Activated naive CD8-positive, alpha-beta T cell treated with anti-CD3 and anti-CD28 coated beads, Interleukin-2, amount 10 ng/mL, durations not matched to agents 7 days and 5 days (primary cell): ENCODE measurements at places on chromosomes 3 and 15. TPM values are rescaled to one million over a fixed set of nuclear protein-coding genes. Genes with fewer than 3 reads are reported as not detected.

- H3K27me3 ChIP-seq, result peaks cover 9% of the 10 kb centered on the region
- H3K4me1 ChIP-seq, result no peaks in the 10 kb centered on the region
- H3K4me3 ChIP-seq, result no peak overlapping the region
- H3K27ac ChIP-seq, result no peak overlapping the region
- no peak for DNase-seq
Measured at GRCh38 chr3:151548195-151548594, 87.3 kb upstream of the IGSF10 start.

- peak; percentile 90 for DNase-seq
- no peak overlapping the region for H3K27ac ChIP-seq
- peaks cover 3% of the 10 kb centered on the region for H3K4me1 ChIP-seq
- no peak overlapping the region for H3K4me3 ChIP-seq
- no peaks in the 10 kb centered on the region for H3K36me3 ChIP-seq
Measured at GRCh38 chr3:50192689-50193141, 1.3 kb downstream of the GNAT1 start.

The HESX1 gene
- total RNA-seq, result 0.50 TPM

The CPN2 gene
- total RNA-seq, result not detected

DNA sequence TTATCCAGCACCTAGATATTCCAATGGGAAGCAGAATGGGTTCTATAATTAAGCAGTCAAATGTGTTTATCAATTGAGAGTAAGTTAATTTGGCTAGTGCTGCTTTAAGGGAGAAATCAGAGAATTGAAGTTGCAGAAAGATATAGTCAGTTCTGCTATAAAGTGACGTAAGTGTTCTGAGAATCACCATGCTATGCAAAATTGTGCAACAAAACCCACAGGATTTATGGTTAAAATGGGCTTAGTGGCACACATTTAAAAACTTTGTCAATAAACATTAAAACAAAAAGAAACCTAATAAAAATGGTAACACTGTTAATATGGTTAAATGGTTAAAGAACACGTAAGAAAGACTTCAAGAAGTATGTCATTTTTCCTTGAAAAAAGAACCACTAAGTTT, 74.5 kb downstream of the TMEM108 start:
- DNase-seq, result no peak
- H3K27me3 ChIP-seq, result peaks cover 8% of the 10 kb centered on the region
- no peaks in the 10 kb centered on the region for H3K36me3 ChIP-seq
- H3K27ac ChIP-seq, result no peak overlapping the region

DNA sequence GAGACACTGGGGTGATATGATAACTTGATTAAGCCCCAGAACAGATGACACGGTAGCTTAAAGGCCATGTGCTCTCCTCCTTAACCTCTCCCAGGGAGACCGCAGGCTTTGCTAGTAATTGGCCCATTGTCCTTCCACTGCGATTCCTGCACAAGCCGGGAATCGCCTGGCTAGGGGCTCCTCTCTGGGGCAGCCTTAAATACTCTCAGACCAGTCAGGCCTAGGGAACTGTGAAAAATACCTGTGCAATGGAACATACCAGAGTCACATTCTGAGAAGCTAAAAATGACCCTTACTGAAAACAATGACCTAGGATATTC, 56.3 kb downstream of the CPN2 start:
- no peak overlapping the region for H3K27ac ChIP-seq
- peaks cover 52% of the 10 kb centered on the region for H3K27me3 ChIP-seq

GRCh38 chr15:93063262-93063671, 25.7 kb downstream of the RGMA start:
- DNase-seq, result no peak
- no peak overlapping the region for H3K4me3 ChIP-seq
- H3K27me3 ChIP-seq, result peaks cover 17% of the 10 kb centered on the region
- H3K4me1 ChIP-seq, result no peaks in the 10 kb centered on the region

- H3K27ac ChIP-seq, result no peak overlapping the region
- H3K36me3 ChIP-seq, result no peaks in the 10 kb centered on the region
- no peak overlapping the region for H3K4me3 ChIP-seq
- no peaks in the 10 kb centered on the region for H3K4me1 ChIP-seq
- no peak for DNase-seq
- H3K27me3 ChIP-seq, result peaks cover 8% of the 10 kb centered on the region
Measured at GRCh38 chr15:67915461-67916374, 75.9 kb upstream of the RNU6-1 start.

DNA sequence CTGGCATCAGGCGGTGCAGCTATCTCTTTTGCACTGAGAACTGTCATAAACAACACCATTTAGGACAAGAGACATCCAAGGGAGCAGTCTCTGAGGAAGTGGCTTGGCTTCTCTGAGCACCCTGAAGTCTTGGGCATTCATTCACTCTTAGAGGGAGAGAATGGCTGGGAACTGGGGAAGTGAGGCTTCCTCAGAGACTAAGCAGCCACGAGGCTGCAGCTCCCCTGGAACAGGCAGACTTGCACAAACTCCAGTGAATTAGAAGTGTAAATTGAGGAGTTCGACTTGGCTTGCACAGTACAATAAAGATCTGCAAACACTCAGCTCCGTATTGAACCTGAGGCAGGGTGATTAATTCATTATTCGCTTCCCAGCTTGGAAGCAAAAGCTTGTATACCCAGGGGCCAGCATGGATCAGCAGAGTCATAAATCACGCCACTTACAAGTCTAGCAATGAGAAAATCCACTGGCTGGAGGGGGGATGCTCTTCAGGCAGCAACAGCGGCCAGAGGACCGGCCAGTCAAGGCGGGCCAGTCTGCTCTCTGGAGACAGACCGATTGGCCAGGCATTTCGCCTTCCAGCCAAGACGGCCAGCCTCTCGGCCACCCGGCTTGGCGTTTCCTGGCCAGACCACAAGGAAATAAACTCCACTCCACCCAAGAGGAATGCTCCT, 118.8 kb upstream of the ADPGK start:
- no peaks in the 10 kb centered on the region for H3K36me3 ChIP-seq
- no peak for DNase-seq
- peaks cover 28% of the 10 kb centered on the region for H3K27me3 ChIP-seq
- H3K27ac ChIP-seq, result no peak overlapping the region

DNA sequence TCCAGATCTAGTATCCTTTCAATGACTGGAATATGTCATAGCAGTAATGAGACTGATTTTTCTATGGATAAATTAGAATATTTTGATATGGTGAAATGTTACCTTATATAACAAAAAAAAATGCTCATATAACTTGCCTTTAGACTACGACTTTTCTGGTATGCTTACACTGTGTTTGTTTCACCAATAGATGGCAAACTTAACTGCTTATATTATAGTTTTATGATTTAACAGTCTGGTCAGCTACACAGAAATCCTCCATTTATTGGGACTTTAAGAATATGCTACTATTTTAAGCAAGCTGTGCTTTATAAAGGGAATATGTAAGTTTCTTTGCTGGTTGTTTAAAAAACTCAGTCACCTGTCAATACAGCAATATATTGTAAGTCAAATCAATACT, 205.6 kb downstream of the VGLL3 start:
- DNase-seq, result no peak
- H3K36me3 ChIP-seq, result no peaks in the 10 kb centered on the region
- no peaks in the 10 kb centered on the region for H3K27me3 ChIP-seq
- H3K4me1 ChIP-seq, result no peaks in the 10 kb centered on the region
- no peak overlapping the region for H3K4me3 ChIP-seq
- no peak overlapping the region for H3K27ac ChIP-seq

The BLM gene
- 36.6 TPM for total RNA-seq

DNA sequence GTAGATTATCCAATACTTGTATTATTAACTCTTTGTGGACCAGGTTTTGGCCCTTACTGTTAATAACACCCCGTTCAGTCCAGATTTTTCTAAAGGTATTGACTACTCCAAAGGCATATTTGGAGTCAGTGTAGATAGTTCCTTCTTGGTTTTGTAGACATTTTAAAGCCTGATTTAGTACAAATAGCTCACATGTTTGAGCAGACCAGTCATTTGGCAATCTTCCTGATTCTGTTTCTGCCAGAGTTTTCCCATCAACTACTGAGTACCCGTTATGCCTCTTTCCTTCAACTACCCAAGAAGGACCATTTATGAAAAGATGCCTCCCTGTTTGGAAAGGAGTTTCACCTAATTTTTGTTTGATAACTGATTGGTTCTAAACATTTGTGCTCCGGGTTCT, 82.0 kb downstream of the CHCHD4 start:
- H3K4me1 ChIP-seq, result no peaks in the 10 kb centered on the region
- no peaks in the 10 kb centered on the region for H3K36me3 ChIP-seq
- no peak for DNase-seq
- no peak overlapping the region for H3K27ac ChIP-seq

DNA sequence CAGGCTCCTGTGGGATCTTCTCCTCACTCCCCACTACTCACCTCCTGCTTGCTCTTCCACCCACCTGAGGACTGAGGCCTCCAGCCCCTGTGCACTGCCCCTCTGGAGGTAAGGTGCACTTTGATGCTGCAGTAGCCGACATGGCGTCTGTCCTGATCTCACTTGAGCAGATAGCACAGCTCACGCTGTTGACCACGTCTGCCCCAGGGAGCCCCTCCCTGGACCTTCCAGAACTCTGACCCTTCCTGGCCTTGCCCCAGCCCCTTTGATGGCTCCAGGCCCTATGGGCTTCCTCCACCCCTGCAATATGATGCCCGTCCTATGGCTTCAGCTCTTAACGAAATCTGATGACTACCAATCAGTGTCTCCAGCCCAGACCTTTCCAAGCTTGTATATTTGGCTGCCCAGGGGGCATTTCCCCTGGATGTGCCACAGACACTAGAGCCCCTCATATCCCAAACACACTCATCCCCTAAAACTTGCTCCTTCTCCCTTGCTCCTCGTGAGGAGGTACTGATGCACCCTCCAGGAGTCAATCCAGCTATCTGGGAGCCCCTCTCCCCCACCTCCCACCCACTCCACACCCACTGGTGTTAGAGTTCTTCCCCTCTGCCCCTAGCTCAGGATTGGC, 27.1 kb downstream of the KY start:
- peaks cover 10% of the 10 kb centered on the region for H3K4me1 ChIP-seq
- H3K27ac ChIP-seq, result no peak overlapping the region
- no peak for DNase-seq
- peaks cover 3% of the 10 kb centered on the region for H3K27me3 ChIP-seq
- no peaks in the 10 kb centered on the region for H3K36me3 ChIP-seq

DNA sequence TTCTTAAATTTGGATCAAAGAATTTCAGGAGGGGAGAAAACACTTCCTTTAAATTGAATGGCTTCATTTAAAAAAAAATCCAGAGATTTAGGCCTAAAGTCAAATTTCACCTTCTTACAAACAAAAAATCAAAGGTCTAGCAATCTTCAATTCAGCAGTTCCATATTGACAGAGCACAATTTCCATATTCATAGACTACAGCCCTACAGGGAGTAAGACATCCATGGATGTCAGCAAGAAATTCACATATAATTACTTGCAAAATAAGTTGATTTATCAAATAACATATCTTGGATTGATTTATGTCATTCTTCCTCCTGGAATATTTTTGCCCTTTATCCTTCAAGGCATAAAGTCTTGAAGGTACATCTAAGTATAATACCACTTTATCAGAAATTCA, 103.4 kb downstream of the CNTN3 start:
- DNase-seq, result no peak
- H3K4me1 ChIP-seq, result no peaks in the 10 kb centered on the region
- H3K27me3 ChIP-seq, result no peaks in the 10 kb centered on the region

DNA sequence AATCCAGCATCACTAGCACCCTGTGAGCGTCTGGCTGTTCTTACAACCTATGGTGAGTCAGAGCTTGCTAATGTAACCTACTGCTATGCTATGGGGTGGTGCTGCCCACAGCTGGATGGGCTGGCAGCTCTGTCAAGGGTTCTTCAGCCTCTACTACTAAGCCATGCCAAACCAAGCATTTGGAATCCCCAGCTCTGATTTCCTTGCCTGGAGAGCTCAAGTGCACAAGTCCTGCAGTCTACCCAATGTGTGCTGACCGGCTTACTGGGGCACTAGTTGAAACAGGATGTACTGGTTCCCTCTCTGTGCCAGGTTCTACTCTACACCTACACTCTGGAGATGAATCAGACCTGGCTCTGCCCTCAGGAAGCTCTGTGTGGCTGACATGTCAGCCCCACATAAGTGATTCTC, 4.2 kb downstream of the TEX264 start:
- H3K27me3 ChIP-seq, result no peaks in the 10 kb centered on the region
- H3K36me3 ChIP-seq, result peaks cover 32% of the 10 kb centered on the region
- peak; percentile 24 for DNase-seq

DNA sequence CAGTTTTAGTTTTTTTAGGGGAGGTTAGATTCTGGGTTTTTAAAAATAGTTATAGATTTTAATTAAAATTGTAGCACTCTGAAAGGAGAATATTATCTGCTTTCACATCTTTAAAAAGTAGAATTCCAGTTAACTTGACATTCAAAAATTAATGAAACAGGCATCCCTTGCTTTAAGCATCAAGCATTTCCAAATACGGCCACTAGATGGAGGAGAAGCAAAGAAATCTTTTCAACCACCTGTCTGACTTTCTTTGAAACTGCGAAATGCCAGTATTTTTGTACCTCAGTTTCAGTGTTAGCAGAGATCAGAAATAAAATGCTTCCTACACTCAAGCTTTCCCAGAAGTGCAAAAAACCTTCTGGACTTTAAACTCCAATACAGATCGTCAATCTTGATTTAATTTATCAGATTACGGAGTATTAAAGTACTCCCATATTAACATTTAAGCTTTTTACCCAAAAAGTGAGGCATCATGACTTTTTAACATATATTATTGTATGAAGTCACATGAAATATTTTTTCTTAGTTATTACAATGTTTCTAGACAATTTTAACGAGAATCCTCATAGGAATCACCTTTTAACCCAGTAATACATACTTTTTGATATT, 153.3 kb downstream of the P3H2 start:
- no peaks in the 10 kb centered on the region for H3K36me3 ChIP-seq
- peaks cover 3% of the 10 kb centered on the region for H3K27me3 ChIP-seq
- H3K4me1 ChIP-seq, result peaks cover 2% of the 10 kb centered on the region
- no peak for DNase-seq
- H3K27ac ChIP-seq, result no peak overlapping the region

DNA sequence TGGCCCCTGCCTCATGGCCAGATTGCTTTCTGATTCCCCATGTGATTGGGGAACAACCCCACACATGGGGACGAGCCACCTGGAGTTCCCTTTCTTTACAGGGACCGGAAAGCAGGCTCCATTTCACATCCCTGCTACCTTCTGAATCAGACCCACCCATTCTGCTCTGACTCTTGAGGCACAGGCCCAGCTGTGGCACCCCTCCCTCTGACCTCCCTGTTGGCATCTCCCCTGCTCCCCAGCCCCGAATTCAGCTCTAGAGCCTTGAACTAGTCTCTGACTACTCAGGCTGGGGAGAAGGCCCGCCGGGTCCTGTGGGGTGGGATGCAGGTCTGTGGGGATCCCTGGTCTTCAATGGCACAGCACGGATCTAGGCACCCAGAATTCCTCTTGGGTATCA, 12.1 kb downstream of the FAM3D start:
- no peak overlapping the region for H3K27ac ChIP-seq
- no peak overlapping the region for H3K4me3 ChIP-seq
- peaks cover 5% of the 10 kb centered on the region for H3K27me3 ChIP-seq
- no peak for DNase-seq
- no peaks in the 10 kb centered on the region for H3K4me1 ChIP-seq

The FETUB gene
- total RNA-seq, result not detected

The TOP2B gene
- 139 TPM for total RNA-seq

- no peaks in the 10 kb centered on the region for H3K27me3 ChIP-seq
- H3K4me1 ChIP-seq, result peaks cover 33% of the 10 kb centered on the region
- no peak for DNase-seq
- peak overlapping the region; percentile 97 for H3K4me3 ChIP-seq
Measured at GRCh38 chr15:58748040-58748851, 1.3 kb downstream of the ADAM10 start.

The ZMYND10 gene
- 2.2 TPM for total RNA-seq
